ENCODE measurements at places on chromosomes 6 and 20. TPM values are rescaled to one million over a fixed set of nuclear protein-coding genes. Genes with fewer than 3 reads are reported as not detected.

The TBX18 gene
- total RNA-seq = 19.0 TPM

The GFOD1 gene
- total RNA-seq = 2.4 TPM

The OLIG3 gene
- not detected for total RNA-seq

The WFDC2 gene
- total RNA-seq = 0.15 TPM

The OR10C1 gene
- total RNA-seq = not detected
